ENCODE measurements at places on chromosomes 7 and 10. TPM values are rescaled to one million over a fixed set of nuclear protein-coding genes. Genes with fewer than 3 reads are reported as not detected.

GRCh38 chr10:76902949-76903348 lies 734.7 kb downstream of the KCNMA1 start:
- no peaks in the 10 kb centered on the region for H3K36me3 ChIP-seq
- peaks cover 8% of the 10 kb centered on the region for H3K4me1 ChIP-seq
- no peak overlapping the region for H3K27ac ChIP-seq
- peak; percentile 67 for DNase-seq
- no peak overlapping the region for H3K4me3 ChIP-seq

GRCh38 chr7:76281006-76281705 lies 21.3 kb upstream of the HSPB1 start:
- H3K36me3 ChIP-seq: no peaks in the 10 kb centered on the region
- H3K27me3 ChIP-seq: peaks cover 61% of the 10 kb centered on the region
- H3K27ac ChIP-seq: no peak overlapping the region
- H3K4me1 ChIP-seq: peaks cover 12% of the 10 kb centered on the region
- DNase-seq: no peak

- no peak overlapping the region for H3K4me3 ChIP-seq
- H3K27me3 ChIP-seq: no peaks in the 10 kb centered on the region
- no peak for DNase-seq
- no peak overlapping the region for H3K27ac ChIP-seq
These were observed 56.6 kb upstream of the PDE1C start for GRCh38 chr7:32126843-32127242.

- H3K36me3 ChIP-seq: no peaks in the 10 kb centered on the region
- peaks cover 18% of the 10 kb centered on the region for H3K4me1 ChIP-seq
- H3K27ac ChIP-seq: no peak overlapping the region
- no peak overlapping the region for H3K4me3 ChIP-seq
- DNase-seq: no peak
These were observed 83.1 kb downstream of the LHPP start for GRCh38 chr10:124544711-124545110.

GRCh38 chr7:159027789-159028507 lies 116.7 kb downstream of the VIPR2 start:
- H3K27ac ChIP-seq: no peak overlapping the region
- peaks cover 27% of the 10 kb centered on the region for H3K4me1 ChIP-seq
- H3K4me3 ChIP-seq: no peak overlapping the region
- no peaks in the 10 kb centered on the region for H3K36me3 ChIP-seq
- no peak for DNase-seq

DNA sequence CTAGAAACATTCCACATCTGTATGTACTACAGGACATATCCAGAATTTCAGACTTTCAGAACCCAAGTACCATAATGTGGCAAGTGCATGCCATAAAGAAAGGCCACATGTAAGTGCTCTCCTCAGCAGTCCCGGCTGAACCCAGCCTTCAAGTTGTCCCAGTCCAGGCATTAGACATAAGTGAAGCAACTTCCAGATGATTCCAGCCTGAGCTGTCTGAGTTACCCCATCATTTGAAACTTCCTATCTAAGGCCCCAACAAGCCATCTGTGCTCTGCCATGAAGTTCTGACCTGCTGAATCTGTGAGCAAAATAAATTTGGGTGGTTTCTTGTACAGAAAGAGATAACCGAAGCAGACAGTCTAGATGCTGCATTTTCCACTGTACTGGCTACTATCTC lies 218.8 kb downstream of the IPMK start:
- no peak overlapping the region for H3K27ac ChIP-seq
- no peak for DNase-seq

VGF gene
- not detected for total RNA-seq

STEAP1B gene
- total RNA-seq: 0.63 TPM

MRPS17 gene
- 19.4 TPM for total RNA-seq
